ENCODE measurements at places on chromosomes 5 and 9. TPM values are rescaled to one million over a fixed set of nuclear protein-coding genes. Genes with fewer than 3 reads are reported as not detected.

ICE1 gene
- 40.0 TPM for total RNA-seq

GRCh38 chr5:141513627-141514329, 24.9 kb downstream of the PCDHGC5 start:
- no peak for DNase-seq

DNA sequence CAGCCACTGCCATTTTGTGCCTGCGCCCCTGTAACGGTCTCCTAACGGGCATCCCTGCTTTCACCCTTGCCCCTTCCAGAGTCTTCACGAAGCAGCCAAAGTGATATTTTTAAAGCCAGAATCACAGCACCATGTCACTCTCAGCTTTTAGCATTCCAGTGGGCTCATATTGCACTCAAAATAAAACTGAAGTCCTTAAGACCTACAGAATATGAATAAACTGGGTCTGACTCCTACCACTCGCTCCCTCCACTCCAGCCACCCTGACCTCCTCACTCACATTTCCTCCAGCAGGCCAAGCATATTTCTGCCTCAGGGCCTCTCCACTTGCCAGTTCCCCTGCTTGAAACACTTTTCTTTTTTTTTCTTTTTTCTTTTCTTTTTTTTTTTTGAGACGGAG, 2.4 kb upstream of the PDLIM7 start:
- no peak for DNase-seq

DNA sequence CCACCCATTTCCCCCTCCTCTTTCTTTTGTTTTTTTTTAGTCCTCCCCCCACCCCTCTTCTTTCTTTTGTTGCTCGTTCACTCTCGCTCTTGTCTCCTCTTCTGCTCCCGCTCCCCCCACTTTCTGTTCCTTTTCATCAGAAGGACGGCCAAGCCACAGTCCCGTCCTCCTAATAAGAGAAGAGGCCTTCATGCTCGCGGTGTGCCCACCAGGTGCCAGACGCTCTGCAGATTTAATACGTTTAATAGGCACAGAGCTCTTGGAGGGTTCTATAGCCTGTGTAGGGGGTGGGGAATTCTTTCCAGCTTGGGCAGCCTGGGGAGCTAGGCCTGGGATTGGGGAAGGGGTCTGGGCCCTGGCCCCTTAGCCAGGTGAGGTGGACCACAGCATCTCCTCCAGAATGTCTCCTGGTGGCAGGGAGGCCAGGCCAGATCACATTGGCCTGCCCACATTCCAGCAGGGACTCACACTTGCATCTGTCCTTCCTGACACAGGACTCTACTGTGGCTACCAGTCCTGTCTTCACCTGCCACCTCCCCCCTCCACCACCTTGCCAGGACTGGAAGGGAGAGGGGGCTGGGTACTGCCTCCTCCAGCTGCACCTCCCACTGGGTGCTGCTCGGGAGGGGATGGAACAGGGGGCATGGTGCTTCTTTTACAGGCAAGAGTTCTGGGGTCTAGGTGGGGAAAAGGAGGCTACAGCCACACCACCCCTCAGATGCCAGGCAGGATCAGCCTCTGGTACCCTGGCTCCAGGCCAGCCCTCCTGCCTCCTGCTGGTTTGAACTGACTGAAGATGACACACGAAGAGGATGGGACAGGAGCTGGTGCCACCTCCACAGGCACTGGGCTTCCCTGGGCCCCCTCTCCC, 6.1 kb upstream of the BARX1 start:
- no peak for DNase-seq

- no peak for DNase-seq
These were observed 214.3 kb downstream of the MAPKAP1 start for GRCh38 chr9:125492719-125493118.

DNA sequence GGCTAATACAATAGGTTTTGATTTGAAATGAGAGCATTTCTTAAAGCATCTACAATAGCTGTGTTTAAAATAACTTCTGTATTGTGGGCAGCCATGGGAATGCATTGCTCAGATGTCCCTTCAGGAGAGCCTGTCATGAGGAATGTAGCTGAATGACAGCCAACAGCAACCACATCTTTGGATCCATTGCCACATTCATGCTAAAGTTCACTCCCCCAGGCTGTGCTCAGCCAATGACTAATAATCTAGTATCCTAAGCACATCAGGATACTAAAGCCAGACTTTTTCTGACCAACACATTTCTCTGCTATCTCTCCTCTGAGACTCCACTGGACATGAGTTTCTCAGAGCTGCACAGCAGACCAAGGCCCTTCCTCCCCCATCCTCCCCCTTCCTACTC, 45.5 kb downstream of the HTR1A start:
- DNase-seq: no peak

DNA sequence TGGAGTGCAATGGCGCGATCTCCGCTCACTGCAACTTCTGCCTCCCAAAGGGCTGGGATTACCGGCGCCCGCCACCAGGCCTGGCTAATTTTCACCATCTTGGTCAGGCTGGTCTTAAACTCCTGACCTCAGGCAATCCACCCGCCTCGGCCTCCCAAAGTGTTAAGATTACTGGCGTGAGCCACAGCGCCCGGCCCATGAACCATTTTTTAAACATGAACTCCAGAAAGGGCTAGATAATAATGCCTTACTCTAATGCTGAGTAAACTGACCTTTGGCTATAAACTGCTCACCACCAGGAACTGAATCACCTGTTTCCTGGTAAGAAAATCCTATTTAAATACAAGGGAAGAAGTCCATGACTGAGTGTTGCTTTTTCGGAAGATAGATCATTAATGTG, 23.2 kb upstream of the DAB2 start:
- DNase-seq: no peak

DNA sequence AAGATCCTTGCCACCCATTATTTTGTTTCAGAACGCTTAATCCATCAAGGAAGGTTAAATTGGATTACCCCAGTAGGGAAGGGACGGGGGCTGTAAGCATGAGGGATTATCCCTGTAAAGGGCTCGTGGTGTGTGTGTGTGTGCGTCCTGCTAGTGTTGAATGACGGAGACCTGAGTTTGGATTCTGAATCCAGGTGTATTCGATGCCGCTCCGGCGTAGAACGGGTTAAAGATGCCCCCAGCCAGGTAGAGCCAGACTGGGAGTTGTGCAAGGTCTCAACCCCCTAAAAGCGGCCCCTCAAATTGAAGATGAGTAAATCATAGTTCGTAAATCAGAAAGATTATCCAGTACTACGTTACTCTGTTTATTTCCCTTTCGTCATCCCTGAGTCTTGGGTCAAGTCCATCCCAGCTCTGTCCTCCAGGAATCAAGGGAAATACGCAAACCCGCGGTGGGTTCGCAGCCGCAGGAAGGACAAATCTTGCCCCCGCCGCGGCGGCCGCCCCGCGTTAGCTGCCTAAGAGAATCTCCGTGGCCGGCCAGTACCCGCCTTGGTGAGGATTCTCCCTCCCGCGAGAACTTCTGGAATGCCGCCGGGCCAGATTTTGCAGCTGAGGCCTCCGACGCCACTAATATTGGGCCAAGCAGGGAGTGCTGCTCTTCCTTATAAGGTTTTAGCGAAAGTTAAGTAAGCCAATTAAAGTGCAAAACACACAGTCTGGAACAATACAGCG, 586 bp upstream of the MTAP start:
- peak; percentile 61 for DNase-seq

DNA sequence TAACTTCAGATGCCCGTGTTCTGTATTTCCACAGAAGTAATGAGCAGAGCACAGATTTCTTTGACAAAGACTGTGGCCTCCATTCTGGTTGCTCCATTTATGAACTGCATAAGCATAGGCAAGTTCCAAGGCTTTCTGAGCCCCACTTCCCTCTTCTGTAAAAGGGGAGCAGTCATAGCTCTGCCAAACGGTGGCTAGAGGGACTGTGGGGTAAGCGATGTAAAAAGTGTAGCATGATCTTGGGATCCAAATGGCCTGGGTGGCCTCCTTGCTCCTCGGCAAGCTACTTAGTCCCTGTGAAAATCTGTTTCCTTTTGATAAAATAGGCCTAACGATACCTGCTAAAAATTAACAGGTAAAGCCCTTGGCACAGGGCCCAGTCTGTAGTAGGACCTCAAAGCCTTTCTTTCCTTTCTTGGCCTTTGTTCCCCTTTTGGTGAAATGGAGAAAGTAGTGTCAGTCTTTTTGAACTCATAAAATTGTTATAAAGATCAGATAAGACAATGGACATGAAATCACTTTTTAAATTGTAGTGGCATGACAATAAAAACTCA, 646.6 kb downstream of the ACTL7B start:
- DNase-seq: no peak

- no peak for DNase-seq
These were observed 63.3 kb upstream of the DAPK1 start for GRCh38 chr9:87434366-87434765.

FOXD4L3 gene
- 0.36 TPM for total RNA-seq

Measured in progenitor cell of endocrine pancreas (in vitro differentiated cells).